ENCODE measurements at places on chromosomes 1 and 21.

DNA sequence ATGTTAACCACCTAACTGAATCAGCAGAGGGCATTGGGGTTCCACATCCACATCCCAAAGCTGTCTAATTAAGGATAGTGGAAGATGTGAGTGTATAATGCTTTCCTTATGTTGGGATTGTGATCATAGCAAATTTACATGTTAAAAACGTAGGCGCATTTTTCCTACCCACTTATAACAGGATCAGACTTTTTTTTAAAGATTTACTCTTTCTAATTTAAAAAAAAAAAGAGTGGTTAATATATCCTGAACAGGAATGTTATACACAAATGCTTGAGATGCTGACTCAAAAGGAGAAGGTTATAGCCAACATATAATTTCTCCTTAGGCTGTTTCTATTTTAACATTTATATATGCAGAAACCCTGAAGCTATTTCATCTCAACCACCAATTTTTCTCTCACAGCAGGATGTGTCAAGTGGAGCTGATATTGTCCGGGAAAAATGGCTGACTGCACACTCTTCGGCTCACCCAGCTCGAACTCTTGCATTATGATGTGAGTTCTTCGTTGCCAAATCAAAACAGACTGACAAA is 40.3 kb downstream of the RGS5 start:
- DNase-seq: no peak

DNA sequence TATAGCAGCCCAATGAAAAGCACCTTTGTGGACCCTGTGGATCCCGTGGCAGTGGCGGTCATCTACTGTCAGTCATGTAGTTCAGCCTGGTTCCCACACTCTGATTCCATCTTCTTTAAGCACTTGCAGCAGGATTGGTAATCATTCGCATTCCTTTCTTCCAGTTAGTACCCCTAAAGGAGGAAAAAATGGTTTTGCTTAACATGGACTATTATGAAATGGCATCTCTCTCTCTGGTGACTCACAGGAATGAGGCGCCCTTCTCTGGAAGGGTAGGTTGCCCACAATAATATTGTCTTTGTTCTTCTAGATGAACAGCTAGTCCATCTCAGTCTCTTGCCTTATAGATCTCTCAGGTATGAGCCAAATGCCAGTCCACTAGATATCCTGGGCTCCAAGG is 127.9 kb upstream of the MROH9 start:
- no peak for DNase-seq

- DNase-seq: no peak
Measured at GRCh38 chr1:245810181-245810769, 655.5 kb downstream of the KIF26B start.

DNA sequence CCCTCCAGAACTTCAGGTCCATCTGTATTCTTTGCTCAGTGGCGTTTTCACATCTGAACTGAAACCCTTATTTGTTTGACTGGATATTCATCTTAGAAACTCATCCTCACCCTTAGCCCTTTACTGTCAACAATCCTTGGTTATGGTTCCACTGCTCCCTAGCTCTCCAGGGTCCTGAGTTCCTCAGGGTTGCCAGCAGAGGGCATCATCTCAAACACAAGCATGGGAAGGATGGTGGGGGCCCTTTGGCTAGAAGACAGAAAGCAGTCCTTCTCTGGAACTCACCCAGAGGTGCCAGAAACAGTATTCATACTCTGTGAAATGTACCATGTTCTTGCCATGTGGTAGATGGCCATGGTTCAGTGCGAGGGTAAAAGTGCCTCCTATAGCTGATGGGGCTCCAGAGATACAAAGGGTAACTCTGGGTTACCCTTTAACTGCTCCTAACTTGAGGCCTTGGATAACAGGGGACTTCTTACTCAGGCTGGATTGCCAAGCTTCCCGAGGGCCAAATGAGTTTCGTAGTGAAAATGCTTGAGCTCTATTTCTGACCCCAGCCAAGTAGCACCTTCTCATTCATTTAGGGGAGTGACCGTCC is 11.3 kb downstream of the NCSTN start:
- no peak for DNase-seq

DNA sequence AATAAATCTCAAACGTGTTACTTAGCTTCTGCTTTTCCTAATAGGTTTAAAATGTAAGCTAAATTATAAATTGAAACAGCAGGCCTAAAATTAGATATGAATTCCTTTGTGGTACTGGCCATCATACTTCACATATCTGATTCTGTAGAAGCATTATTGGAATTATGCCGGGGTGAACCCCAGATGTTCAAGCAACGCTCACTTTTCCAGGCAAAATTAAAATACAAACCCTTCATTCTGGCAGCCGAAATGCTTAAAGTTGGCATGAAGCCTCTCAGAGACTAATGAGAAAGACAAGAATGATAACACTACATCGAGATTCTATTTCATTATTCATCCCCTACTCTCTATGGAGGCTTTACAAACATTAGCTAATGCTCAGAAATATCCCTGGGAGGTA is 1352.7 kb upstream of the ADGRL2 start:
- DNase-seq: no peak

DNA sequence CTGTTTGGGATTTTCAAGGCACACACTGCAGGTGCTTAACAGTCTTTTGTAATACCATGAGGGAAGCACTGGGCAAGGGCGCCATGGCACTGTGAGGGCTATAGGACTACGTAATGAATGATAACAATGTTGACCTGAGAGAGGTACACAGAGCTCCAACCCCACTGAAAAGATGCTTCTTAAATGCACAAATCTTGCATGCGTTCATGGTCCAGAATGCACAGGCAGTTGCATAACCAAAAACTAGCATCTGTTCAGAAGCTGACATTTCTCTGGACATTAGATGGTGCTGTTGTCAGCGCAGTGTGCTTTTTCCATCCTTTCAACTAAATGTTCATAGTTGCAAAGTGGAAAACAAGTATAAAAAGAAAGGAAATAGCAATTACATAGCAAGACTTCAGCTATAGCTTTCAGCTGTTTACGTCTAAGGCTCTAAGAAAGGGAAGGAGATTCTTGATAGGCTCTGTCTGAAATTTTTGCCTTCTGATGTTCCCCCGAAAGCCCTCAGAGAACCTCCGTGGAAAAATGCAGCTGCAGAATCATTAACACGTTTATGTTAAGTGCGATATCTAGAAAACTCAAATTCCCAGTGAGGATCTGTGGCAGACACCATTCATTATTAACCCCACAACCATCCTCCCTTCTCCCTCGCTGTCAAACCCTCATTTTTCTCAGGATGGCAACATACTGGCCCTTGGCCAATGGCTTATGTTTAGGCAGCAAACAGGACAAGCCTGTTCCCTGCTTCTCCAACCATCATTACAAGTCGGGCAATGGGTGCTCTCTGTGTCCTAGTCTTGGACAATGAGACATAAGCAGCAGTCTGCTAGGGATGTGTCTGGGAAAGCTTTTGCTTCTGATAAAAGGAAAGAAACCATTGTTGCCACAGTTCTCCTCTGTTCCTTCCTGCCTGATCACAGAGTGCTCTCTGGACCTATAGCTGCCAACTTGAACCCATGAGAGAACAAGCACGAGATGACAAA is 8.2 kb upstream of the TARBP1 start:
- no peak for DNase-seq

DNA sequence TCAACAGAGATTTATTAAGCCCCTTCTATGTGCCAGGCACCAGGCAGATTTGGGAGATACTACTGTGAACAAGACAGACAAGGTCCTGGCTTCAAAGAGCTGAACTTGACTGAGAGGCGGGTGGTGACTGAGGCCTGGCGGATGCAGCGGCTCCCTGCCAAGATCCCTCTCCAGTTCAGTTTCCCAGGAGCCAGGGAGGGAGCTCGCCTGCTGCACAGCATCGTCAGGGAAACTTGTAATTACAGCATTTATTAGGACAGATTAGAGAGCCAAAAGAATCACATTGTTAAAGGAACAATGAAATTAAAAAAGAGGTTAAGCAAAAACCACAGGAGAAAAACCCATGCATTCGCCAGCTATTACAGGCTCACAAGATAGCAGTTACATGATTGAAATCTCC is 55.3 kb downstream of the ETS2 start:
- DNase-seq: no peak

DNA sequence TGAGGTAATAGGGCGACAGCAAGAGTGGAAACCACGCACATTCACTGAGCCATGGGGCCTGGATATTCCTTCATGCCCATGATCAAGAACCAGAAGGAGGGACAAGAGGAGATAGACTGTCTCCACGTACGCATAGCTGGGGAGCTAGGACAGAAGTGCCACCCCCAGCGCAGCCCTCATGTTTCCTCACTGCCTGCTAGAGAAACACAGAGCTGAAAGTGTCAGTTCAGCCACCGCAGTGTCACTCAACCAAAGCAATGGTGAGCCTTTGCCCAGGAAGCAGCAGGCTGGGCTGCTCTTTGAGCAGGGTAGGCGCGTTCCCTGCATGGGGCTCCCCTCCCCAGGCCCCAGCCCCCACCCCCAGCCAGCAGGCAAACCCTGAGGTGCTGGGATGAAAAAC is 68.5 kb downstream of the STUM start:
- DNase-seq: no peak

DNA sequence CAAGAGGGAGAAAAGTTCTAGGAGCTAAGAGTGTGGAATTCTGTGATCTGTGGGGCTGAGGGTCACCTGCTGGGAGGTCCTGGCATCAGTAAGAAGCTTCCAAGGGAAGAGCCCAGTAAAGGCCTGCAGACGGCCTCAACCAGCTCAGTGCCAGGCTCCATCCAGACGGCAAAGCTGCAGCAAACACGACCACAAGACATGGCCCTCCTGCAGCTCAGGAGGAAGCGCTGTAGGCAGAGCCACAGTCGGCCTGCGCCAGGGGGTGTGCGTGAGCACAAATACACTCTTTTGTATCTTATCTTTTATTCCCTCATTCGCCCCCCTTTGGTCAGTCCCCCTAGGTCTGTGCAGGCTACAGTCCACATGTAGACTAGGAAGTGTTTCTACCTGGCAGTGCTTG is 13.4 kb downstream of the C1orf174 start:
- no peak for DNase-seq

DNA sequence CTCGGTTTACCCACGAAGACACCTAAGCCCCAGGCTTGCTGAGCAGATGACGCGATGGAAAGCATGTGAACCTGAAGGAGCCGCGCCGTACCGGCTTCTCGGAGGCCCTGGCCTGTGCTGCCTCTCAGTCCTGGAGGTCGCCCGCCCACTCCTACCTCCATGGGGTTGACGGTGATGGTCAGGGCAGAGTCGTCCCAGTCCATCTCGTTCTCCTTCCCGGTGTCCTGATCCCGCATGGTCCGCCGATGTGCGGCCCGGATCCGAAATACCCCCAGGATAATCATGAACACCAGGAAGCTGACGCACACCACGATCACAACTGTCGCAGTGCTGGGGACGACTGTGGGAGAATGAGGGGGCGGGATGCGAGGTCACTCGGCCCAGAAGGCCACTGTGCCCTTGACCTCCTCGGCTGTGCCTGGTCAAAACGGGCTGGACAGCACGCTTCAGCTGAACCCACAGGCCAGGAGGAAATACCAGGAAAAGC is 79.6 kb downstream of the PIK3CD start:
- DNase-seq: no peak

DNA sequence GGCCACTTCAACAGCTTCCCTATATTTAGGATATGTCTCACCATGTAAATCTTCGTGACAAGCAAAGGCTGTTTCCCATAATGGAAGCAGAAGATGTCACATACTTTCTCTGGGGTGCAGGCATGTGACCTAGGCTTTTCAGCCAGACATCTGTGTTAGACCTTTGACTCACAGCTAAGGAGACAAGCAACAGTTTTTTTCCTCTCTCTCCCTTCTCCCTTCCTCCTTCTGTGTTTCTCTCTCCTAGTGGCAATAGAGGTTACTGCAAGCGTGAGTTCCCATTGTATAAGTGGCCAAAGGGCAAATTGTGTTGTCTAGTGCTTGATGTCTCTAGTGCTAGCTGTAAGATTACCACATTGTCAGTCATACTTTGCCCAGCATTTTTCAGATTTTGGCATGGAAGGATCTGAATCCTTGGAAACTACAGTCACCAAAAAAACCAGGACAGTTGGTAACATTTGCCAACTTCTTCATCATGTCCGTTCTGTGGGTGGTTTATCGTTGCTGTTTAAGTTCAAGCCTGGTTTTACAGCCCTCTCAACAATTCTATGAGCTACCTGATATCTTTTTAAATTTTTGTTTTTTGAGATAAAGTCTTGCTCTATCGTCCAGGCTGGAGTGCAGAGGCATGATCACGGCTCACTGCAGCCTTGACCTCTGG is 44.4 kb upstream of the RABGAP1L start:
- no peak for DNase-seq

DNA sequence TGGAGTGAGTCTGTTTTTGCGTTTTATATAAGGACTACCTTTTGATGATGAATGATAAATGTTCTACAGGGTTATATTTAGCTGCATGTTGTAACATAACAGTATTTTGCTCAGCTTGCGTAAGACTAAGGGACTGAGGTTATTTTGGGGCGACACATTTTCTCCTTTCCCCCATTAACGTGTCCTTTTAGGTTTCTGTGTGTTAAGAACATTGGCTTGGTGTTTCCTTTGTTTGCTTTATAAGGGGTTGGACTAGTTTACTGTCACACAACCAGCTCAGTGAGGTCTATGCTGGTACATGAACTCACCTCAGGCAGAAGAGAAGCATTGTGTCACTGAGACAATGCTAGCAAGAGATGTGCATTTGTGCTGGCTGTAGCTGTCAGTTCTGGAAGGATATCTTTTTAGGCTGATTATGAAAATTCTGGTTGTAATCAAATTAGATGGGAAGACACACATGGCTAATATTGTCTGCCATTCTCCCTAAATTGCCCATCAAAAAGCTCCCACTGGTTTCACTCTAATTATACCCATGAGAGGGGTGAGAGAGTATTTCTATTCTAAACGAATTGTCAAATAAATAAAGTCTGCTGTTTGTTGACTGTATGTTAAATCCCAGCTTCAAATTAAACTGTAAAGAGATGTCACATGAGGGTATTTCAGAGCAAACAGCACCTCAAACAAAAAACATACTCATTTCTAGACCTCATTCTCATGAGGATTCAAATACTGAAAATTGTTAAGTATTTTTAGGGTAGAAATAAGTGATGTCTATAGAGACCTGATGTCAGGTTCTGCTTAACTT is 62.6 kb downstream of the CDC14A start:
- DNase-seq: no peak

DNA sequence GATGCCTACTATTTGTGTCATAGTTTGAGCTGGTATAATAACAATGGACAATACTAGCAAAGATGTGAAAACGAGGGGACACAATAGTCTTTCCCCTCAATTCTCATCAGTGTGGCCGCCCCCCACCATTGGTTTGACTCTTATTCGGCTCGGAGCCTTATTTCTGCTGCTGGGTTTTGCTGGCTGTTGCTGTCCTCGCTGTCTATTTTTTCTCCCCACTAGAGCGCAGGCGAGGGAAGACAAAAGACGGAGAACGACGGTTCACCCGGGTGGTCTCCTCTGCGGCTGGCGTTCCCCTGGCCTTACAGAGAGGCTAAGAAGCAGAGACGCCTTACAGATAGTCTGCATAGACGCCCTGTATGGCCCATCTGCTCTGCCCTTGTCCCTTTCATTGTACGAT is 19.4 kb downstream of the CLIC6 start:
- no peak for DNase-seq

- no peak for DNase-seq
Measured at GRCh38 chr1:95386371-95386770, 152.4 kb downstream of the RWDD3 start.
